ENCODE measurements at places on chromosomes 1 and 21. TPM values are rescaled to one million over a fixed set of nuclear protein-coding genes. Genes with fewer than 3 reads are reported as not detected.

The ADORA3 gene
- polyA plus RNA-seq: not detected

The BATF3 gene
- polyA plus RNA-seq: 0.82 TPM

The DENND2D gene
- not detected for polyA plus RNA-seq

The GPR25 gene
- polyA plus RNA-seq: not detected

The UCK2 gene
- 42.8 TPM for polyA plus RNA-seq

The CFAP45 gene
- polyA plus RNA-seq: 0.12 TPM

The KANK4 gene
- 0.34 TPM for polyA plus RNA-seq

The LAMB3 gene
- polyA plus RNA-seq: 5.8 TPM

The RAB7B gene
- not detected for polyA plus RNA-seq

The MYOM3 gene
- polyA plus RNA-seq: not detected

The LIN28A gene
- 1.0 TPM for polyA plus RNA-seq

The NCSTN gene
- polyA plus RNA-seq: 21.0 TPM

The GNAT2 gene
- polyA plus RNA-seq: not detected

The ZZZ3 gene
- 48.5 TPM for polyA plus RNA-seq

The CLDN19 gene
- not detected for polyA plus RNA-seq

The AADACL4 gene
- not detected for polyA plus RNA-seq

The SYT14 gene
- 20.1 TPM for polyA plus RNA-seq

The FMO3 gene
- polyA plus RNA-seq: not detected

The CLCNKB gene
- polyA plus RNA-seq: not detected

The MKNK1 gene
- polyA plus RNA-seq: 9.9 TPM

The PARK7 gene
- polyA plus RNA-seq: 378 TPM

The FCRL6 gene
- not detected for polyA plus RNA-seq

The ARMH1 gene
- polyA plus RNA-seq: 88.3 TPM

The EFNA4 gene
- 1.2 TPM for polyA plus RNA-seq

The LCE2B gene
- polyA plus RNA-seq: not detected

The HES2 gene
- polyA plus RNA-seq: not detected

The CHI3L2 gene
- polyA plus RNA-seq: not detected

The PCP4L1 gene
- polyA plus RNA-seq: 62.5 TPM

The CKS1B gene
- 29.0 TPM for polyA plus RNA-seq

The ATP1A4 gene
- polyA plus RNA-seq: not detected

The TAF12 gene
- polyA plus RNA-seq: 49.0 TPM

The TAF13 gene
- polyA plus RNA-seq: 60.1 TPM

The CITED4 gene
- polyA plus RNA-seq: 2.6 TPM

The VWA5B1 gene
- 0.82 TPM for polyA plus RNA-seq

The TRIM67 gene
- polyA plus RNA-seq: 8.0 TPM

The C8A gene
- not detected for polyA plus RNA-seq

The ELAVL4 gene
- polyA plus RNA-seq: 81.0 TPM

The PLCH2 gene
- 6.6 TPM for polyA plus RNA-seq

The GPR153 gene
- 26.9 TPM for polyA plus RNA-seq

The RNU1-3 gene
- not detected for polyA plus RNA-seq

The TMEM79 gene
- polyA plus RNA-seq: 6.8 TPM

The UBXN10 gene
- polyA plus RNA-seq: 0.82 TPM

The IVL gene
- polyA plus RNA-seq: not detected

The FAM43B gene
- polyA plus RNA-seq: 0.52 TPM

The SEC16B gene
- 0.78 TPM for polyA plus RNA-seq

The PGLYRP4 gene
- polyA plus RNA-seq: not detected

The BGLAP gene
- polyA plus RNA-seq: 2.5 TPM

The TCHHL1 gene
- not detected for polyA plus RNA-seq

Data from neural cell (in vitro differentiated cells).